K562 (cell line): ENCODE measurements at places on chromosomes 12 and 14. TPM values are rescaled to one million over a fixed set of nuclear protein-coding genes. Genes with fewer than 3 reads are reported as not detected.

GRCh38 chr14:36508418-36509068 lies 11.5 kb downstream of the NKX2-1 start:
- H3K27me3 ChIP-seq: peaks cover 38% of the 10 kb centered on the region; the same call in 2 of the 3 replicates
- no peak overlapping the region for H3K27ac ChIP-seq
- no peaks in the 10 kb centered on the region for H3K4me1 ChIP-seq
- no peak overlapping the region for H3K4me3 ChIP-seq
- DNase-seq: no peak

DNA sequence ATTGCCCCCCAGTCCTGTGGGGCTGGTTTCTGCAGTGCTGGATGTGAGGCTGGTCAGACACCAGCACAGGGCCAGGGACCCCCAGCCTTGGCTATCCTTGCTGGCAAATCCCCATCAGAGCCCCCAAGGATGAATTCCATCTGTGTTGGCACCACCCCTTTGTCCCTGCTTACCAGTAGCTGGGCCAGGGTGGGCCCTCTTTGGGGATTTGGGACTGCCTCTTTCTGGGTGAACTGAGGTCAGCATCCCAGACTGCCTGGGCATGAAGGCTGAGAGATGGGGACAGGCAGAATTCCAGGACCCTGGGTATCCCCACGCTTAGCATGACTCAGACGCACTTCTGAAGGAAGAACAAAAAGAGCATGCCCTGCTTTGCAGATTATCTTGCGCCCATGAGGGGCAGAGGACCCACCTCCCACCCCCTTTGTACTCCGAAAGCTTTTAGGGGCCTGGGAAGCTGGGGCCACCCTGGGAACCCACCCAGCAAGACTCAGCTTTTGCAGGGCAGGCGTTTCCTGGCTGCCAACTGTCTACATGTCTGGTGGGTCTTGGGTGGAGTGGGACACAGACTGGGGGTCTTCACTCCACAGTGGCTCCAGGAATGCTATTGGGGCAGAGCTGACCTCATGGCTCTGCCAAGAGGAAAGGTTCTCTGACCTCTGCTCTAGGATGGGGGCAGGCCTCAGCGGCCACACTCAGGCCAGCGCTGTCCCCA lies 26.8 kb downstream of the RFLNA start:
- peaks cover 24% of the 10 kb centered on the region; the same call in 2 of the 3 replicates for H3K36me3 ChIP-seq
- peaks cover 28% of the 10 kb centered on the region for H3K27me3 ChIP-seq
- H3K27ac ChIP-seq: no peak overlapping the region
- DNase-seq: no peak
- H3K4me1 ChIP-seq: no peaks in the 10 kb centered on the region

GRCh38 chr12:95396849-95397468 lies 77.0 kb upstream of the METAP2 start:
- no peaks in the 10 kb centered on the region for H3K4me1 ChIP-seq
- H3K36me3 ChIP-seq: no peaks in the 10 kb centered on the region

DNA sequence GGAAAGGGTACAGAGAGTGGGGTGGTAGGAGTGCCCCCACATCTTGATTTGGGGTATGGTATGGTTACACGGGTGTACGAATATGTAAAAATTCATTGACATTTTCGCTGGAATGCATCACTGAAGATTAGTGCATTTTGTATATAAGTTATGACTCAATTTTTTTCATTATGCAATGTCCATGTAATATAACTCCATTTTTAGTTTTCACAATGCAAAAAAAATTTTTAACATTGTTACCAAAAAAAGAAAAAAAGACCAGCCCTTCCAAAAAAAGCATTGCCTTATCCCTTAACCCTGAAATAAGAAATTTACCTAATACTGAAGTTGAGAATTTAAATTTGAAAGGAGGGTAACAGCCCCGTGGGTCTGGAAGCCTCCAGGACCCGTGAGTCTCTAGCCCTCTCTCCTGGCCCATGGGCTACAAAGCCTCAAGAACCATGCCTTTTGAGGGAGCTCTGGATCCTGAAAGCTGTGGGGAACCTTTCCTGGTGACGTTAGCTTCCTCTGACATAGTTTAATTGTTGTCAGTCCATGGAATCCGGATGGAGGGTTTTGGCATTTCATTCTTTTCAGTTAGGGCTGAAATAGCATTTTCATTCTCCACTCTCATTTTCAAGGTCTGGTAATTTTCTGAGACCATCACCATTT lies 55.6 kb upstream of the ACTN1 start:
- H3K27me3 ChIP-seq: no peaks in the 10 kb centered on the region
- no peak overlapping the region for H3K27ac ChIP-seq
- H3K4me3 ChIP-seq: no peak overlapping the region
- DNase-seq: no peak
- H3K4me1 ChIP-seq: peaks cover 4% of the 10 kb centered on the region; the same call in 1 of the 2 replicates

- 0 out of 2 replicates have a peak overlapping the region, but pooled peaks have one; percentile 13 for H3K4me3 ChIP-seq
- peaks cover 19% of the 10 kb centered on the region for H3K27me3 ChIP-seq
- peaks cover 6% of the 10 kb centered on the region for H3K4me1 ChIP-seq
- H3K36me3 ChIP-seq: no peaks in the 10 kb centered on the region
- H3K27ac ChIP-seq: no peak overlapping the region
These were observed 597 bp downstream of the GLT8D2 start for GRCh38 chr12:104049278-104049902.

GRCh38 chr12:32089586-32089985 lies 17.1 kb upstream of the BICD1 start:
- DNase-seq: no peak
- H3K4me1 ChIP-seq: no peaks in the 10 kb centered on the region
- H3K27me3 ChIP-seq: no peaks in the 10 kb centered on the region

DNA sequence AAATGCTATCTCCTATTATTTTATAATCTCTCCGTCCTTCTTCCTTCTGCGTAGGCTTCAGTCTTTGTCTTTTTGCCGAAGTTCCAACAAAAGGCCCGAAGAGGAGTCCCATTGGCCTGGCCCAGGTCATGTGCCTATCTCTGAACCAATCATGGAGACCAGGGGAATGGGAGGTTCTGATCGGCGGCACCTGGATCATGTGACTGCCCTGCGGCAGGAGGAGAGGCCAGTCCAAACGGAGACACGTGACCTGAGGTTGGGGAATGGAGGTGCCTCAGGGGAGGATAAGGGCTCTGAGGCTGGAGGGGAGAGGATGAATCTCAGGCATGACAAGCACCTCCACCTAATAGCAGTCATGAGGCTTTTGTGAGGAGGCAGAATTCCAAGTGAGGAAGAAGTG lies 86.0 kb downstream of the AACS start:
- no peak overlapping the region for H3K4me3 ChIP-seq
- peak; percentile 49 for DNase-seq
- H3K4me1 ChIP-seq: no peaks in the 10 kb centered on the region; the same call in 1 of the 2 replicates

- H3K27me3 ChIP-seq: no peaks in the 10 kb centered on the region
- no peaks in the 10 kb centered on the region; the same call in 1 of the 2 replicates for H3K4me1 ChIP-seq
- no peak overlapping the region for H3K27ac ChIP-seq
- H3K36me3 ChIP-seq: no peaks in the 10 kb centered on the region
These were observed 47.2 kb downstream of the ANKRD9 start for GRCh38 chr14:102462391-102462790.

- H3K4me3 ChIP-seq: no peak overlapping the region
- no peaks in the 10 kb centered on the region for H3K36me3 ChIP-seq
- DNase-seq: no peak
These were observed 16.1 kb upstream of the MFAP5 start for GRCh38 chr12:8678661-8679111.

DNA sequence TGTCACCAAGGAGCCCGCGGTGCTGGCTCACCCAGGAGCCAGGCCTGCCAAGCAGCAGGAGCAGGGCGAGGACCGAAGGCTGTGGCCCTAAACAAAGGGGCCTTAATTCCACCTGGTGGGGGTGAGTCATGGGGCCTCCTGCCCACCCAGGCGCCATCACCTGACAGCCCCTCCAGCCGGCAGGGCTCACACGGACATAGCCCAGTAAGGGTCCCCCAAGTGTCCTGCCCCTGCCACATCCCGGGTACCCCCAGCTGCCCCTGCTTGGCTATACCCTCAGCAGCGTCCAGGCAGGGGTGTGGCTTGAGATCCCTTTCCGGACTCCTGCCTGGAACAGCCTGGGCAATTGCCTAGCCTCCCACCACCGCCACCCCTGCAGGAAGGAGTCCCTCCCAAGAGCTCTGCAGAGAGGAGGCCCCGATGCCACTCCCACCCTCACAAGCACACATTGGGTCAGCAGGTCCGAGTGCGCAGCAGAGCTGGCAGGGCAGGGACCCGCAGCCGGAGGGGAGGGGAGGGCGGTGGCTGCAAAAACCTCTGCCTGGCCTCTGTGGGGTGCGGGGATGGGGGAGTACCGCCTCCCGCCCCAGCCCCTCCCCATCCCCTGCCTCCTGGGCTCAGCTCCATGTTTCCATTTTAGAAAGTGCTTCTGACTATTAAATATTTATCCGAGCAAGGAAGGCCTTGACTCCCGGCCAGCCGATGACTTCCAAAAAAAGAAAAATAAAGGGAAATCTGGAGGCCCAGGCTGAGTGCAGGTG lies 4.6 kb downstream of the AHNAK2 start:
- no peak overlapping the region for H3K27ac ChIP-seq
- H3K4me3 ChIP-seq: no peak overlapping the region
- no peak for DNase-seq

DNA sequence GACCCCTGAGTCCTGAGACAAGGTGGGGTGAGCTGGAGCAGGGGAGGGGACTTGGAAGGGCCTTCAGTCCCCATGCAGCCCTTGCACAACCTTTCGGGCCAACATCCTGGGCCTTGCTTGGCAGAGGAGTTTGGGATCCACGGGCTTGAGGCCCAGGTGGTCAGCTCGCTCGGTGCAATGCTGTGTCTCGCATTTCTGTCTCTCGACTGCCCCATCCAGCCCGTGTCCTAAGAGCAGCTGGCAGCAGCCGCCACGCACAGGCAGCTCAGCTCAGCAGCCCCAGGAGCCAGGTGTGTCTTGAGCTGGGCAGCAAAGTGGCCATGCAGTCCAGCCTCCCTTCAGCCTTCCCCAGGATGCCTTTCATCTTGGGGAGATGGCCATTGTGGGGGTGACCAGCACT lies 10.8 kb downstream of the PACS2 start:
- no peaks in the 10 kb centered on the region for H3K27me3 ChIP-seq
- no peak overlapping the region for H3K4me3 ChIP-seq
- DNase-seq: no peak
- H3K27ac ChIP-seq: no peak overlapping the region

GRCh38 chr12:91154131-91154530 lies 28.5 kb downstream of the DCN start:
- no peaks in the 10 kb centered on the region for H3K4me1 ChIP-seq
- H3K4me3 ChIP-seq: no peak overlapping the region
- H3K27ac ChIP-seq: no peak overlapping the region
- no peaks in the 10 kb centered on the region for H3K27me3 ChIP-seq
- H3K36me3 ChIP-seq: no peaks in the 10 kb centered on the region

- H3K4me3 ChIP-seq: no peak overlapping the region
- no peak overlapping the region for H3K27ac ChIP-seq
- peaks cover 16% of the 10 kb centered on the region; the same call in 2 of the 3 replicates for H3K4me1 ChIP-seq
These were observed 89.3 kb downstream of the OSBPL8 start for GRCh38 chr12:76470028-76470939.

GRCh38 chr14:63435838-63436237 lies 107.3 kb downstream of the PPP2R5E start:
- no peak overlapping the region for H3K27ac ChIP-seq
- no peak for DNase-seq
- no peaks in the 10 kb centered on the region; the same call in 1 of the 2 replicates for H3K4me1 ChIP-seq
- H3K36me3 ChIP-seq: no peaks in the 10 kb centered on the region

- no peaks in the 10 kb centered on the region for H3K27me3 ChIP-seq
- H3K36me3 ChIP-seq: no peaks in the 10 kb centered on the region
- H3K4me3 ChIP-seq: no peak overlapping the region
- no peak overlapping the region for H3K27ac ChIP-seq
- no peak for DNase-seq
These were observed 79.2 kb downstream of the MDGA2 start for GRCh38 chr14:47596232-47596631.

- no peak within 1 kb of the TSS for H3K4me3 ChIP-seq
- no peak within 1 kb of the TSS for H3K27ac ChIP-seq
- H3K36me3 ChIP-seq: no peaks in the 10 kb centered on the region
- no peak for DNase-seq
- no peaks in the 10 kb centered on the region for H3K4me1 ChIP-seq
- H3K27me3 ChIP-seq: no peaks in the 10 kb centered on the region
These were observed at the start of gene SLC6A15 for GRCh38 chr12:84912198-84913128. Gene SLC6A15, minus strand, starts transcription at chr12:84912799. Its CDS starts 20,679 bp downstream, at chr12:84892120.

GRCh38 chr14:22552001-22552826 lies 36.8 kb downstream of the DAD1 start:
- H3K36me3 ChIP-seq: no peaks in the 10 kb centered on the region
- H3K27ac ChIP-seq: no peak overlapping the region
- no peak overlapping the region for H3K4me3 ChIP-seq
- no peak for DNase-seq
- peaks cover 16% of the 10 kb centered on the region for H3K4me1 ChIP-seq

DNA sequence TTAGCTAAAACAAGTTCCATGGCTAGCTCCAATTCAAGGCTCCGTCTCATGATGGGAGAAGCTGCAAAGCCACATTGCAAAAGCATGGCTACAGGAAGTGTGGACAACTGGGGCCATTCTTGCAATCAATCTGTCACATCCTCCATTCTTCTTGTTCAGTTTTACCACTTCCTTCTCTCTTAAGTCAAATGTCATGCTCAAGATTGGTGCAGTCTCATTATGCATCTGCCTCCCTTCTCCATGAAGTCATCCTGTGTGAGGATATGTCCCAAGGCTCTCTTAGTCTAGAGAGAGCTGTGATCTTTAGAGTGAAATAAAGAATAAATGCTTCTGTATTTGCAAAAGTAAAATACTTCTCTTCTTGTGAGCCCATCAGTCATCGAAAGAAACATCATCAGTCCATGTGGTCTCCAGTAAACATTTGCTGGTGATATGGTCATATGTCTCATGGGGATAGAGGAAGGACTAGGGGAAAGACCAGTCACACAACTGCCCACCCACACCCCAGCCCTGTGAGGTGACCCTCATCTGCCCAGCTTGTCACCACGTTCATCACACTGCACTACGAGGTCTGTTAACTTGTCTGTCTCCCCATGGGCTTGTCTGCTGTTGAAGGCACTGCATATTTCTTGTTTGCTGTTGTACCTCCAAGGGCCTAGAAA lies 303.0 kb downstream of the NUAK1 start:
- H3K27me3 ChIP-seq: no peaks in the 10 kb centered on the region; the same call in 2 of the 3 replicates
- no peak overlapping the region for H3K4me3 ChIP-seq
- H3K36me3 ChIP-seq: no peaks in the 10 kb centered on the region

- peaks cover 84% of the 10 kb centered on the region for H3K4me1 ChIP-seq
- no peak overlapping the region for H3K4me3 ChIP-seq
- DNase-seq: no peak
- H3K27me3 ChIP-seq: no peaks in the 10 kb centered on the region
- no peak overlapping the region for H3K27ac ChIP-seq
These were observed 2.1 kb downstream of the TNS2 start for GRCh38 chr12:53051881-53052412.

GRCh38 chr14:54010981-54011380 lies 54.4 kb upstream of the BMP4 start:
- no peaks in the 10 kb centered on the region for H3K27me3 ChIP-seq
- no peaks in the 10 kb centered on the region for H3K36me3 ChIP-seq
- no peaks in the 10 kb centered on the region for H3K4me1 ChIP-seq
- no peak overlapping the region for H3K27ac ChIP-seq
- DNase-seq: no peak

Gene OR10G3
- total RNA-seq: not detected in 2 replicates

Gene ASB2
- total RNA-seq: not detected in 2 replicates

Gene OR11H7
- not detected in 2 replicates for total RNA-seq

Gene OVCH1
- not detected in 2 replicates for total RNA-seq

Gene TMEM119
- 0.18 TPM in 1 of 2 replicates, not detected in the other for total RNA-seq

Gene FAM222A
- 0.29 and 0.83 TPM in 2 replicates for total RNA-seq

Gene LUM
- total RNA-seq: 0.11 and 0.40 TPM in 2 replicates

Gene RHOJ
- total RNA-seq: not detected in 2 replicates
